Islet precursor cell (in vitro differentiated cells): ENCODE measurements at places on chromosomes 5 and 9.

GRCh38 chr9:26863074-26863473 is 29.5 kb downstream of the CAAP1 start:
- no peak for DNase-seq

GRCh38 chr5:180069589-180070247 is 1.8 kb downstream of the RNF130 start:
- DNase-seq: no peak

GRCh38 chr5:14431534-14431933 is 150.1 kb upstream of the OTULINL start:
- no peak for DNase-seq

DNA sequence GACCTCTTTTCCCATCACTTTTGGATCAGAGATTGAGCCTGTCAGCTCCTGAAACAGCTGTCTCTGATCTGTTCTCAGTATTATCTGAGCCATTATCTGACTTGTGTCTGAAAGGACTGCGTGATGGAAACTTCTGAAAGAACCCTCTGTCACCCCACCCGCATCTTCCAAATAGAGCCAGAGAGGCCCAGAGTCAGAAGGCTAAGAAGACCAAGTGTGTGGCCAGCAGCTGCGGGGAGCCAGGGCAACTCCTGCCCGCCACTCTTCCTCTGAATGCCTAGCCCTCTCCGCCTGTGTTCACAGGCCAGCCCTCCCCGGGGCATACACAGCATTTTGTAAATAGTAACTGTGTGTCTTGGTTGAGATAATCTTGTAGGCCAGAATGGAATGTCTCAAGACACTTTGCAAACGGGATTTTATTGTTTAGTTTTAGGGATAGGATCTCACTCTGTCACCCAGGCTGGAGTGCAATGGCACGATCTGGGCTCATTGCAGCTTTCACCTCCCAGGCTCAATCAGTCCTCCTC is 92.7 kb downstream of the AOPEP start:
- peak; percentile 82 for DNase-seq

GRCh38 chr9:26341545-26341944 is 551.1 kb downstream of the CAAP1 start:
- DNase-seq: no peak

DNA sequence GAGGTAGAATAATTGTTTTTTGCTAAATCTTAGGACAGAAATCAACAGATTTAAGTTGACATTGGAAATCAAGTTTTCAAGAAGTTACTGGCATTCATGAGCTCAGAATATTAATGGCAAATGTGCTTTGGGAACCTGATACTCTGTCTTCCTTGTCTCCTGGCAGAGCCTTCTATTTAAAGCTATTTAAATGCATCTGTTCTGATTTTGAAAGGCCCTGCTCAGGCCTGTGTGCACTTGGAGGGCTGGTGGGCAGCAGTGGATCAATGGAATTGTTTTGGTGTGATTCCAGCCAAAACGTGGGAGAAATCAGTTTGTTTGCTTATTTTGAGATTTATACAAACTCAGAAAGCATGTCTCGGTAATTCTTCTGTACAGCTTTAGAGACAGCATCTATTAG is 38.5 kb downstream of the FBXL7 start:
- no peak for DNase-seq

- DNase-seq: no peak
These were observed 23.3 kb downstream of the PTGES2 start for GRCh38 chr9:128104171-128104618.

GRCh38 chr9:111632695-111633388 is 1.7 kb downstream of the DNAJC25 start:
- DNase-seq: no peak

GRCh38 chr5:66769839-66770617 is 173.8 kb downstream of the MAST4 start:
- DNase-seq: peak; percentile 72

GRCh38 chr5:157159209-157159751 is 6.8 kb downstream of the GARIN3 start:
- no peak for DNase-seq

DNA sequence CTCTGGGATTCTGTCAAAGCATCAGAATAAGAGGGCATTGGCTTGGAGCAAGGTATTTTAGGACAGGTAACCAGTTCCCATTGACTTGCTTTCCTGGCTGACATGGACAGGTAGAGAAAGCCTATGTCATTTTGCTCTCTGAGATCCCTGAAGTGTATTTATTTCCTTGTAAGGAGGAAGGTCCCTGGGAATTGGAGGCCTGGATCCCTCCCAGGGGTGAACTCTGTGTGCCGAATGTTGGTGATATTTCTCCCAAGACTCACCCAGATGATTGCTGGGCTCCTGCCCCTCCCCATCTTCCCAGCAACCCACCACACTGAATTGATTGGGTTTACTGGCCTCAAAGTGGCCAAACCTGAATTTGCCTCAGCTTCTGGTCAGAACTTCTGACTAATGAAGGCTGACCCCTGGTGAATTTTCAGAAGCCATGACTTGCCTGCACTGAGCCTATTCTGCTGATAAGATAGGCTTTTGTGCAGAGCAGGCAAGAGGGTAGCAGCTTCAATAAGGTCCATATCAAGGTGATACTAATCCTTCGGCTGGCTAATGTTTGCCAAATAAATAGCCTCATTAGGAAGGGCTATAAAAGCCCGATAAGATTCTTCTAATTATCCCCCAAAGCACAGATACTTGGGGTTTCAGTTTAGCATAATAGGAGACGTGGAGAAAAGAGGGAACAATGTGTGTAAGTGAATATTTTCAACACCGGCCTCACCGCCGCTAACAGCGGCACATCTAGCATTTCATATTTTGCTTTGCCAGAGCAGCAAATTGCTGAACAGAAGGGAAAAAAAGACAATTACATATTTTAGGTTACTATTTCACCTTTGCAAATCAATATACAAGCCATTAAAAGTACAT is 152.9 kb upstream of the PITX1 start:
- DNase-seq: peak; percentile 83

- DNase-seq: no peak
These were observed 12.0 kb downstream of the EXOC3 start for GRCh38 chr5:454936-455335.

- no peak for DNase-seq
These were observed 25.8 kb downstream of the UGT3A2 start for GRCh38 chr5:36040651-36041536.

- DNase-seq: no peak
These were observed 978 bp upstream of the UBE2B start for GRCh38 chr5:134370311-134370870.

DNA sequence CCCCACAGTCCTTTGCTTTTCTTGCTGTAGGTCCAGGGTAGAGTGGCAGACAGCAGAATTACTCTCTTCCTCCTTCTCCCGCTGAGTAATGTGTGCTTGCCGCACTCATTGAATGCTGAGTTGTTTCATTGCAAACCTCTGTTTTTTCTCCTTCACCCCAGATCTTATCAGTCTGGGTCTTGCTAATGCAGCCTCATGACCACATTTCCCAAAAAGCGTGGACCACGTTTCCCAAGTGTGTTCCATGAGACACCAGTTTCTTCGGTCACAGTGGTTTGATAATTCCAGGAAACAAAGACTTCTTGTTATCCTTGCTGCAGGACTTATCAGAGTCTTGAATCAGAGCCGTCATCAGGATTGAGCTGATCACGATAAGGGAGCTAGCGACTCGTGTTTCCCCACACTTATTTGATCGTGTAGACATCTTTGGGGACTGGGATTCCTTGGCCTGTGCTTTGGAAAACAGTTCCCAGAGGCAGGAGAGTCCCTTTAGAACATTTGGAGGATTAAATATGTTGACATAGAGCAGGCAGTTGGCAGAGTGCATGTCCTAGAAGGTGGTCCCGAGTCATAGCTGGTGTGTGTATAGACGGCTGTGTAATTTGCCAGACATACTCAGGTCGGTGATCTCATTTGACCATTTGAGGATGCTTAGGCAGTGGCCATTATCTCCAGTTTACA is 4.4 kb downstream of the LRRC8A start:
- DNase-seq: no peak

GRCh38 chr9:73039271-73040263 is 86.7 kb upstream of the ALDH1A1 start:
- no peak for DNase-seq

- DNase-seq: no peak
These were observed 87.1 kb downstream of the ANXA2R start for GRCh38 chr5:42953041-42953440.

- no peak for DNase-seq
These were observed 30.0 kb downstream of the SNX30 start for GRCh38 chr9:112780450-112781036.

- DNase-seq: no peak
These were observed 995.0 kb downstream of the EFNA5 start for GRCh38 chr5:106675687-106676086.

DNA sequence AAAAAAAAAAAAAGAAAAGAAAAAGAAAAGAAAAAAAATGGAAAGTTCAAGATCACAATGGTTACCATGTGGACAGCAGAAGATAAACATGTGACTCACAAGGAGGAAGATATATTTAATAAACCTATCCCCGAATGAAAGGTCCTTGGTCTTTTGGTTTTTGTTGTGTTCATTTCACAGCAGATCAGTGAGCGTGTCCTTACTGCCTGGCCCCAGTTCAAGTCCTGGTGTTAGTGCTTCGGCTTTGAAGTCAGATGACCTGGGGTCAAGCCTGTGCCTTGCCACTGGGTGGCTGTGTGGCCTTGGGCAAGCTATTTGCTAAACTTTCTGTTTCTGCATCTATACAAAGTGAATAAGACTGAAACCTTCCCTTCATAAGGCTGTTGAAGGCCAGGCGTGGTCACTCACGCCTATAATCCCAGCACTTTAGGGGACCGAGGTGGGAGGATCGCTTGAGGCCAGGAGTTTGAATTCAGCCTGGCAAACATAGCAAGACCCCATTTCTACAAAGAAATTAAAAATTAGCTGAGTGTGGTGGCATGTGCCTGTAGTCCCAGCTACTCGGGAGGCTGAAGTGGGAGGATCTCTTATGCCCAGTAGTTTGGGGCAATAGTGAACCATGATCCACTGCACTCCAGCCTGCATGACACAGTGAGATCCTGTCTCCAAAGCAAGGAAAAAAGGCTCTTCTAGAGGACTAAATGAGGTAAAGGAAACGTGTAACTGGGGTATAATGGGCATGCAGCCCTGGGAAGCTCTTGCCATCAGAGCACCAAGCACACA is 94.5 kb upstream of the SPATA31D4 start:
- DNase-seq: no peak

DNA sequence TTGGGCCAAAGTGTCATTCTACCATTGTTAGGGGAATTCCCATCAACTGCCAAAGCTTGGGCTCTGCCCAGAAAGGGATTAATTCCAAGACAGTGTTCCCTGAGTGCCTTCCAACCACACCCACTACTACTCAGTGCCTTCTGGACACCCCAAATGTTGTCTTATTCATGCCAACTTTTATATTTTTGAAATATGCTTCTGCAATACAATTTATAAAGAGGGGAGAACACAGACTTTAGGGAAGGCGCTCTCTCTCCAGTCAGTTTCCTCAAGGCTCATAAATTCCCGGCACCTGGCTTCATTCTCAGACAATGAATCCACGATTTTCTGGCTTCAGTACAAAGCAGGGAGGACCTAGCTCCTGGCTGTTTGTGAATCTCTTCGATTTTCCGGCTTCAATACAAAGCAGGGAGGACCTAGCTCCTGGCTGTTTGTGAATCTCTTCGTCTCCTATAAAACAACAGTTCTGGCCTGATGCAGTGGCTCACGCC is 120.1 kb upstream of the MYO10 start:
- DNase-seq: peak; percentile 71

- no peak for DNase-seq
These were observed 319.8 kb downstream of the ASTN2 start for GRCh38 chr9:117095081-117095480.

GRCh38 chr5:142405023-142405422 is 80.2 kb upstream of the SPRY4 start:
- no peak for DNase-seq

- DNase-seq: peak; percentile 92
These were observed at the start of gene CTNND2 for GRCh38 chr5:11904265-11904906. Gene CTNND2 (minus strand): TSS chr5:11904446. CDS start chr5:11903853, 593 bp downstream.

DNA sequence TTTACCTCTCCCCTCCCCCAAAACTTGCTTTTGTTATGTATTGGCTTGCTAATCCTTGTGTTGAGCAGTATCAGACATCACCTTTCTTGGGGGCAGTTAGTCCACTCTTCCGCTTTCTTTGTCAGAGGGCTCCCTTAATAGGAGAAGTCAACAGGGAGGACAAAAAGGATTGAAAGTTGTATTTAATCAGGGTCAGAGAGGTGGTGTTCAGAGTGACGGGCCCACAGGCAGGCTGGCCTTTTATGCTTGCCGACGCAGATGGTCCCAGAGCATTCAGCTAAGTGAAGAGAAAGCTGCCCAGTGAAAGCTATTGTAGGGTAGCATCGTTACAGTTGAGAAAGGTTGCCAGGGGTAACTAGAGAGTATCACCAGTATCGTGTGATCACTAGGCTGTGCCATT is 131.1 kb downstream of the ZCCHC7 start:
- DNase-seq: no peak

DNA sequence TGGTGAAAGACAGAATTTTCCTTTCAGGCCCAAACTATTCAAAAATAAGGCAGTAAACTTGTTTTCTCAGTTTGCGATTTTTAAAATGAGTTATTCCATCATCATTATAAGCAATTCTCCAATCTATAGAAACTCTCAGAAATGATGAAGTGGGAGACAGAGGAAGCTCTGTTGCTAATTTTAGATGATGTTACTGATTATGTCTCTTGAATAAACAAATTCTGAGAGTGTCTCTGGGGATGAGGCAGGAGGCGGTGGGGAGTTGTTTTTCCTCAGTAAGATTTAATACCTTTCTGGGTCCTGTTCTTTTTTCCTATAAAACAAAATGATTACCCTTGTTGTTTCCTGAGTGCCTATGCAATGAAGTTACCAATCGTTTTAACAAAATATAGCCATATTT is 43.9 kb upstream of the TEX48 start:
- no peak for DNase-seq

DNA sequence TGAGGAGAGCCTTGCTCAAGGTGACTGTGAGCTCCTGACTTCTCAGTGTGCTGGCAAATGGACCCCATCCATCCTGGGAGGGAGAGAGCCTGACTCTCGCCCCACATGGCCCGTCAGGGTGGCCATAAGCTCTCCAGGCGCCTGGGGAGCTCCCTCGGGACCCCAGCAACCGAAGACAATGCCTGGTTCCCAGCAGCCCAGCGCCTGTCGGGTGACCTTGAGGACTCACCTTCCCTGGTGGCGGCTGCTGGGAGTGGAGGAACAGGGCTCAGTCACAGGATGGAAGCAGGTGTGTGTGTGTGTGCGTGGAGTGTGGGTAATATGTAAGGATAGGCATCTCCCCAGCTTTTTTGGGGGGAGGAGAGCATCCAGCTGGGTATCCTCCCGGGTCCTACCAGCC is 190.3 kb downstream of the MELK start:
- no peak for DNase-seq

DNA sequence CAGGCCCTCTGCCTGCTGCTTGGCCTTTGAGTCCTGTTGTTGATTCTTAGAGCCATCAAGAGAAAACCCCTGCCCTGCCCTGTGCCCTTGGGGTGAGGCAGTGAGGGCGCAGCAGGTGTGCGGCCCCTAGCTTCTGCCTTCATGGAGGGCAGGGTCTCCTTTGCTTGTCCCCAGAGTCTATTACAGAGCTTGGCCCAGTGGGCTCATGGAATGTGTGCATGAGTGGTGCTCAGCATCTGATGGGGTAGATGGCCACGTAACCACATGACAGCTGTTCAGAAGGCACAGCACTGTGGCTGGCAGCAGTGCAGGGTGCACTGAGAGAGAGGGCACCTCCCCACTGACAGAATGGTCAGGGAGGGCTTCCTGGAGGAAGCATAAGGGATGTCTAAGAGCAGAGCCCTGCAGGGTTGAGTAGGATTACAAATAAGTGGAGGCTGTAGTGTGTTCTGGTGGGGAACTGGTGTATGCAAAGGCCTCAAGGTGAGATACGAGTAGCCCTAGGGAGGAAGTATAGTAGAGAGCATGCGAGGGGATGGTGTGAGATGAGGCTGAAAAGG is 70.8 kb downstream of the MACROH2A1 start:
- no peak for DNase-seq

GRCh38 chr5:124658867-124659557 is 87.4 kb downstream of the ZNF608 start:
- peak; percentile 77 for DNase-seq
